ENCODE measurements at places on chromosomes 7 and 10. TPM values are rescaled to one million over a fixed set of nuclear protein-coding genes. Genes with fewer than 3 reads are reported as not detected.

The DTX2 gene
- total RNA-seq, result 20.2 TPM

The CCDC3 gene
- total RNA-seq, result 173 TPM

The TSPAN12 gene
- 5.7 TPM for total RNA-seq

The MRLN gene
- total RNA-seq, result not detected

The RTKN2 gene
- 0.46 TPM for total RNA-seq

The NRP1 gene
- 59.9 TPM for total RNA-seq

The PTPRN2 gene
- 5.9 TPM for total RNA-seq

The UNCX gene
- not detected for total RNA-seq

The TWNK gene
- total RNA-seq, result 11.7 TPM

The CLCN1 gene
- not detected for total RNA-seq

The NKX2-3 gene
- total RNA-seq, result not detected

GRCh38 chr7:154789404-154789803 is 213.5 kb downstream of the PAXIP1 start:
- no peaks in the 10 kb centered on the region for H3K27me3 ChIP-seq
- H3K36me3 ChIP-seq, result no peaks in the 10 kb centered on the region
- H3K4me3 ChIP-seq, result no peak overlapping the region
- DNase-seq, result no peak
- H3K4me1 ChIP-seq, result no peaks in the 10 kb centered on the region

DNA sequence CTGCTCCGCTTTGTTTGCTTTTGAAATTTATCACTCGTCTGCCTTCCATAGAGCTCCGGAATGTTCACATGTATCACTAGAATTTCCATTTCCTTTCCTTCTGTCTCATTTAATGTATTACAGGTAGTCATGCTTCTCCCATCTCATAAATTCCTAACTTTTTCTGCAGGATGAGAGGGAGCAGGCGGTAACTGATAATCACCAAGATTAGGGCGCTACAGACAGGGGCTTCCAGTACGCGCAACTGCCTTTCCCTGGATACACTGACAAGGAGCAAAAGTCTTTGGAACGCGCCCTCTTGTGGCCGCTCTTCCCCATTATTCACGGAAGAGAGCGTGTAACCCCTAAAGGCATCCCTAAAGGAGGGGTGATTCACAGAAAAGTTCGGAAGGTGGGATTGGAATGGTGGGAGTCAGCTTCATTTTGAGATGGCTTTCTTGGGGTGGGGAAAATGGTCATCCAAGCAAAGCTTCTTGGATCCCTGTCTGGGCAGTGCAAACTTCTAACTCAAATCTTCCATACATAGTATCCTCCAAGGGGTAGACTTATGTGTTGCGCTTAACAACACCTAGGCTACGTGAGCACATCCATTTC is 6.5 kb downstream of the INHBA start:
- peaks cover 6% of the 10 kb centered on the region for H3K4me1 ChIP-seq
- peak overlapping the region; percentile 81 for H3K27ac ChIP-seq
- DNase-seq, result peak; percentile 82
- H3K36me3 ChIP-seq, result no peaks in the 10 kb centered on the region
- H3K27me3 ChIP-seq, result no peaks in the 10 kb centered on the region

- peaks cover 5% of the 10 kb centered on the region for H3K4me1 ChIP-seq
- H3K36me3 ChIP-seq, result no peaks in the 10 kb centered on the region
- no peaks in the 10 kb centered on the region for H3K27me3 ChIP-seq
- H3K27ac ChIP-seq, result no peak overlapping the region
- DNase-seq, result no peak
Measured at GRCh38 chr10:132646443-132647097, 109.0 kb downstream of the INPP5A start.

DNA sequence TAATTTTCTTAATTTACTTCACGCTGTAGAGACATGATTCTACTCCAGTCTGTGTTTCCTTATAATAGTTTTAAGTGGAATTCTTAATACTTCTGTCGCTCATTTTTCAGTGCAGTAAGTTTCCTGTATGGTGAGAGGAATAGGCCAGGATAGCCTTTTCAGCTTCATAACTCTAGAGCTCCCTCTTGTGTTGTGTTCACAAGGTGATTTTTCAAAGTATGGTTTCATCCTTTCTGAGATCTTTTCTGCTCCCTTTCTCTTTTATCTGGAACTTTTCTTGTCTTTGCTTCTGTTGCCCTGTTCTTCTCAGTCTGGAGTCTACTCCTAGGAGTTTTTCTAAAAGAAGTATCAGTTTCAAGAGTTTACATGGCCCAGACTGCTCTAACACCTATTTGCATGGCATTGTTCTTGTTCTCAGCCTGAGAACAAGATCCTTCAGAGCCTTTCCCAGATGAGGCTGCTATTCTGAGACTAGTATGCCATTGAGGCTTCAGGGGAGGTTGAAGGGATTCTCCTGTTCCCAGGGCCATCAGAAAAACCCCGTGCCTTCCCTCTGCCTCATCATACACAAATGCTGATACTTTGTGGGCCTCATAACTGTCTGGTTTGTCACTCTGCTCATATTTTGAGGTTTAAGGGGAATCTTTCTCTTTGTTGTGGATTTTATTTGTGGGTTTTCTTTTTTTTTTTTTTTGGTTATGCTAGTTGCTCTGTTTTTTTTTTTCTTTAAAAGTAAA is 21.8 kb downstream of the NET1 start:
- no peaks in the 10 kb centered on the region for H3K27me3 ChIP-seq
- H3K27ac ChIP-seq, result no peak overlapping the region
- H3K36me3 ChIP-seq, result no peaks in the 10 kb centered on the region
- DNase-seq, result no peak
- H3K4me3 ChIP-seq, result no peak overlapping the region

- peak overlapping the region; percentile 86 for H3K27ac ChIP-seq
- H3K36me3 ChIP-seq, result no peaks in the 10 kb centered on the region
- no peaks in the 10 kb centered on the region for H3K27me3 ChIP-seq
- H3K4me3 ChIP-seq, result peak overlapping the region; percentile 85
Measured at GRCh38 chr7:12211711-12212485, 804 bp downstream of the TMEM106B start.

DNA sequence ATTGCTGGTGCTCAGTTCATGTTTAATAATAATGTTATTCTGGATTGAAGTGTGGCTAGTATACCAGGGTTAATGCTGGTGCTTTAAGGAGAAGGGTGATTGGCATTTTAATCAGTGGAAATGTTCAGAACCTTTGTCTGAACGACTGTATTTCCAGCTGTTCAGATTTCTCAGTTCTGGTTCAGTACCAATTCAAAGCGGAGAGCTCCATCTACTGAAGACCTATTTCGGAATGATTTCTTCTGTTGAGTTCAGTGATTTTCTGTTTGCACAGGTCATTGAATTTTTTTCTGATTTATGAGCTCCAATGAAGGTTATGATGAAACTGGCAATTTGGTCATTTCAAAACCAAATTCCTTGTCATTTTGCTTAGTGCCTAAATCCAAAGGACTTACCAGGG is 160.1 kb downstream of the EXOC4 start:
- H3K4me1 ChIP-seq, result peaks cover 1% of the 10 kb centered on the region
- no peaks in the 10 kb centered on the region for H3K36me3 ChIP-seq
- no peaks in the 10 kb centered on the region for H3K27me3 ChIP-seq
- H3K4me3 ChIP-seq, result no peak overlapping the region

DNA sequence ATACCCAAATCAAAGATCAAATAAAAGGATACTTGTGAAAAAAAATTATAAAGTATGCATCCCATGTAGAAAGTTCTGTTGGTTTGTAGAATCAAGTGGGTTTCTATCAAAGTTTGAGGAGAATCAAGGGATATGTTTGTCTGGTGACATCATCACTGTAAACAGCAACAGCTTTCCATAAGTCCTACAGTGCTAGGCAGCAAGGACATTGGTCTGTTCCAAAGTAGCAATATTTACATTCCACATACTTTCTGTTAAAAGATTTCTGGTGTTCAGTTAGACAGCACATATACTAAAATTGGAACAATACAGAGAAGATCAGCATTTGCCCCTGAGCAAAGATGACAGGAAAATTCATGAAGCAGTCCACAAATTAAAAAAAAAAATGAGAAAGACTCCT is 683.9 kb downstream of the XPNPEP1 start:
- no peaks in the 10 kb centered on the region for H3K27me3 ChIP-seq
- no peaks in the 10 kb centered on the region for H3K36me3 ChIP-seq
- no peak overlapping the region for H3K27ac ChIP-seq
- no peak overlapping the region for H3K4me3 ChIP-seq

- no peak overlapping the region for H3K27ac ChIP-seq
- no peaks in the 10 kb centered on the region for H3K36me3 ChIP-seq
- no peak overlapping the region for H3K4me3 ChIP-seq
Measured at GRCh38 chr10:23065181-23065948, 30.0 kb upstream of the MSRB2 start.

DNA sequence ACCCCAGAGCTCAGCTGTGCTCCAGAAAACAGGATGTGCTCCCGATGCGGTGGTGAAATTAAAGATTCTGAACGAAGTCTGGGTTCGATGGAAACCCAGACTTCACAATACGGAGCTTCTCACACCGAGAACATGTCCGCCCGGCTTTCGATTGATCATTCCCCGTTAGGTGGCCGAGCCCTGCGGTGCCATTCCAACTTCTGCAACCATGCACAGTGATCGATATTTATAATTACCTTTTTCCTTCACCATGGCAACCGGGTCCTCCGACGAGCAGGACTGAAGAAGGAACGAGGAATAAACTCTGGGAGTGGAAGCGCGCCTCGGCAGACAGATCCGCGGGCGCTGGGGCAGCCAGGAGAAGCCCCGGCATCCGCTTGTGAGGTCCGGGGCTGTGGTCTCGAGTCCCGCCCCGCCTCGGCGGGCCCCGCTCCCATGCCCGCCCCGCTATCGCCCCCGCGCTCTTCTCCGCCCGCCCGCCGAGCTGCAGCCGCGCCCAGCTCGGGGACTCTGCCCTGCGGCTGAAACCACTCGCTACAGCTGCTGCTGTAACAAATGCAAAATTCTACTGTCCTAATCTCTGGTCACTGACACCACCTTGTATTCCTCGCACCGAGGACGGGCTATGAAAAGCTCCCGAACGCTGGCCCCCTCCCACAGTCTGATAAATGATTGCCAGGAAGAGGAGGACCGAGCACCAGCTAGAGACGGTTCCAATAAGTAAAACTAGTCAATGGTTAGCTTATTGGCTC is 26.2 kb downstream of the ABLIM1 start:
- H3K4me1 ChIP-seq, result peaks cover 9% of the 10 kb centered on the region
- H3K4me3 ChIP-seq, result peak overlapping the region; percentile 58
- no peaks in the 10 kb centered on the region for H3K36me3 ChIP-seq
- no peak overlapping the region for H3K27ac ChIP-seq

GRCh38 chr10:70847659-70848360 is 32.1 kb downstream of the SGPL1 start:
- no peaks in the 10 kb centered on the region for H3K36me3 ChIP-seq
- H3K27ac ChIP-seq, result no peak overlapping the region
- H3K27me3 ChIP-seq, result no peaks in the 10 kb centered on the region
- DNase-seq, result no peak
- no peak overlapping the region for H3K4me3 ChIP-seq

GRCh38 chr10:100970076-100970913 is 991 bp downstream of the SEMA4G start:
- DNase-seq, result peak; percentile 42
- H3K27ac ChIP-seq, result no peak overlapping the region
- H3K4me1 ChIP-seq, result peaks cover 8% of the 10 kb centered on the region
- H3K27me3 ChIP-seq, result no peaks in the 10 kb centered on the region
- peak overlapping the region; percentile 76 for H3K4me3 ChIP-seq
- no peaks in the 10 kb centered on the region for H3K36me3 ChIP-seq

DNA sequence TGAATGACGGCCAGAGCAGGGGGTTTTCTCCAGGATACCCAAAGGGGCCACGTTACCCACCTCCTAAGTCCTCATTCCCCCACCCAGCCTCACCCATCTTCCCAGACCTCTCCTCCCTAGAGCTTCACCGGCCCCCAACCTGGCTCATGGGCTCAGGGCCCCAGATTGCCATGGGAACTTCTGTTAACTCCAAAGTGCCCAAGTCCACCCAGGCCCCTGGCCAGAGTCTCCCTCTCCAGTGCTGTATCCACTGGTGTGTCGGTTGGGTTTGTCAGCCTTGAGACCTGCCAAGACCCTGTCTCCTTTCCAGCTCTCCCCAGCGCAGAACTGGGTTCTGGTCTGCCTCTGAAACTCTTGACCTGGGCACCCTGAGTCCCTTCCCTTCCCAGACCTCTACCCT is 37.1 kb upstream of the ZMIZ2 start:
- H3K4me3 ChIP-seq, result no peak overlapping the region
- no peaks in the 10 kb centered on the region for H3K27me3 ChIP-seq
- H3K27ac ChIP-seq, result no peak overlapping the region

- DNase-seq, result no peak
- no peaks in the 10 kb centered on the region for H3K36me3 ChIP-seq
- H3K27ac ChIP-seq, result no peak overlapping the region
- H3K27me3 ChIP-seq, result no peaks in the 10 kb centered on the region
- H3K4me1 ChIP-seq, result no peaks in the 10 kb centered on the region
- H3K4me3 ChIP-seq, result no peak overlapping the region
Measured at GRCh38 chr10:119831656-119832055, 41.0 kb downstream of the MCMBP start.

GRCh38 chr7:101171442-101171837 is 6.1 kb upstream of the VGF start:
- H3K4me3 ChIP-seq, result no peak overlapping the region
- no peaks in the 10 kb centered on the region for H3K36me3 ChIP-seq
- no peak overlapping the region for H3K27ac ChIP-seq

- no peak for DNase-seq
- no peaks in the 10 kb centered on the region for H3K4me1 ChIP-seq
- no peaks in the 10 kb centered on the region for H3K36me3 ChIP-seq
Measured at GRCh38 chr10:63977329-63977923, 456.2 kb downstream of the REEP3 start.

DNA sequence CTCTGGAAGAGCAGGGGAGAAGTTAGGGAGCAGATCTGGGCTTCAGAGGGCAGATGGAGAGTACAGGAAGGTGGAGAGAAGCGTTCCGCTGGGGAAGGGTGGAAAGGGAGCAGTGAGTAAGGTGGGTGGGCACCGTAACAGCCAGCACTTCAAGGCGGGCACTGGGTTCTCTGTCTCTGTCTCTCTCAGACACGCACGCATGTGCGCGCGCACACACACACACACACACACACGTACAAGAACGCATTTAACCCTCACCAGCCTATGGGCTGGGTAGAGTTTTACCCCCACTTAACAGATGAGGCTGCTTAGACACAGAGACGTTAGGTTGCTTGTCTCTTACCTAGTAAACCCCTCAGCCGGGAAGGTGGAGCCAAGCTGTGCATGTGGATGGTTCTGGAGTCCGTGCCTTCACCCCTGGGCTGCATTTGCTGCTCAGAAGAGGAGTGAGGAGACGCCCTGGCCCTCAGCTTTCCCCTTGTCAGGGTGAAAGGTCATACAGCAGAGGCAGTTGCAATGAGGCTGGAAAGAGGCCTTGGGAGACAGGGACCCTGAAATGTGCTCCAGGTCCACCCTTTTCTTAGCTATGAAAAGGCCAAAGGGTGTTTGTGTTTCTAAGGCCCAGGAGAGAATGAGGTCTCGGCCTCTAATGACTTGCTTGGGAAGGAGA is 16.0 kb downstream of the ADCYAP1R1 start:
- H3K4me3 ChIP-seq, result no peak overlapping the region
- H3K27ac ChIP-seq, result no peak overlapping the region
- H3K36me3 ChIP-seq, result no peaks in the 10 kb centered on the region

Data from ovary (tissue), 10 donors.